ENCODE measurements at places on chromosomes 6 and 20.

- no peak for DNase-seq
These were observed 25.8 kb upstream of the PLCG1 start for GRCh38 chr20:41111578-41111951.

- DNase-seq, result no peak
These were observed 146.9 kb upstream of the SGK1 start for GRCh38 chr6:134464690-134465411.

DNA sequence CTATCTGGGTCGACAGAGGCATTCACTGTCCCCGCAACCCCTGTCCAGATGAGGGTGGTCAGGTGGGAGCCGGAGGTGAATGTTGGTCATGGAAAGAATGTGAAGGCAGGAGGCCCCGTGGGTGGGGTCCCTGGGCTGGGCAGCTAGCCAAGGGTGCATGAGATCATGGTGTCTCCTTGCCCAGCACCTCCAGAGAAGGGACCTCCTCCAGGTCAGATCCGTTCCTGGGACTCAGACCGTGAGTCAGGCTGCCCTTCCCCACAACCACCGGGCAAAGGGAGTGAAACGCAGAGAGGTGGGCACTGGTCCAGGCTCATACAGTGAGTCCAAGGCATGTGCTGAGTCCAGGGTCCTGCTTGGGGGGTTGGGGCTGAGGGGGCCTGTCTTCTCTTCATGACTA is 3.5 kb downstream of the FOXS1 start:
- no peak for DNase-seq

DNA sequence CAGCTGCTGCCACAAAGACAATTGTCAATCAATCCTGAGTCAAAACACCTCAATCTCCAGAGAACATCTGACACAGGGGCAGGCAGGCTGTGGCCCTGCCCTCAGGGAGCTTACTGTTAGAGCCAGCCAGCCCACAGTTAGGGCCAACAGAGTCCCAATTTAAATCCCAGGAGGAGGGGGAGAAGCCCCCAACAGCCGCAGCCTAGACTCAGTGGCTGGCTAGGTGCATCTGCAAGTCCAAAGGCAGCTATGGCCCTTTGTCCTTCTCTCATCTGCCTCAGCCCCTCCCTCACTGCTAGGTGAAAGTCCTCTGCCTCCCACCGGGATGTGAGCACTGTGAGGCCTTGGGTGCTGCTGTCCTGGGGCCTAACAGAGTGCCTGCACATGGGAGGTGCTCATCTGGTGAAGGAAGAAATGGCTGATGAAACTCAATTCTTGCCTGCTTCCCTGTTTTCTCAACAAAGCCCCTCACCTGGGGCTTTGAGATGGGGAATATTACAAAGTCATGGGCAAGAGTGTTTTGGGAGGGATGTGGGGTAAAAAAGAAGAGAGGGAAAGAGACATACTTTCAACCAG is 33.7 kb upstream of the VEGFA start:
- DNase-seq, result no peak

DNA sequence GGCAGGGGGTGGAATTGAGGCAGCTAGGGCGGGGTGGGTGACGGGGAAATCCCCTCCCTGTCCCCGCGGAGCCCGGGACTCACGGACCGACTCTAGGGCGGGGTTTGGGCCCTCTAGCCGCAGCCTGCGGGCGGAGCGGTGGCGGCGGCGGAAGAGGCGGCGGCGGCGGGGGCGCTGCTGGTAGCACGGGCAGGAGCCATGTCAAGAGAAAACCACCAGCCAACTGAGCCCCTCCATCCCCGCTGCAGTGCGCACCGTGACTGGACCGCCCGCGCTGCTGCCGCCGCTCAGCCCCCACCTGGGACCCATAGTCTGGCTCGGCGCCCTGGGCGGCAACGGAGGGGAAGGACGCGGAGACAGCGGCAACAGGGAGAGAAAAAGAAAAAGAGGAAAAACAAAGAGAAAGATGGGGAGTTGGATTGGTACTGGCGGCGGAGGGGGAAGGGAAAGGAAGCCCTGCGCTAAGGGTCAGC is 1.2 kb upstream of the C6orf62 start:
- DNase-seq, result no peak

DNA sequence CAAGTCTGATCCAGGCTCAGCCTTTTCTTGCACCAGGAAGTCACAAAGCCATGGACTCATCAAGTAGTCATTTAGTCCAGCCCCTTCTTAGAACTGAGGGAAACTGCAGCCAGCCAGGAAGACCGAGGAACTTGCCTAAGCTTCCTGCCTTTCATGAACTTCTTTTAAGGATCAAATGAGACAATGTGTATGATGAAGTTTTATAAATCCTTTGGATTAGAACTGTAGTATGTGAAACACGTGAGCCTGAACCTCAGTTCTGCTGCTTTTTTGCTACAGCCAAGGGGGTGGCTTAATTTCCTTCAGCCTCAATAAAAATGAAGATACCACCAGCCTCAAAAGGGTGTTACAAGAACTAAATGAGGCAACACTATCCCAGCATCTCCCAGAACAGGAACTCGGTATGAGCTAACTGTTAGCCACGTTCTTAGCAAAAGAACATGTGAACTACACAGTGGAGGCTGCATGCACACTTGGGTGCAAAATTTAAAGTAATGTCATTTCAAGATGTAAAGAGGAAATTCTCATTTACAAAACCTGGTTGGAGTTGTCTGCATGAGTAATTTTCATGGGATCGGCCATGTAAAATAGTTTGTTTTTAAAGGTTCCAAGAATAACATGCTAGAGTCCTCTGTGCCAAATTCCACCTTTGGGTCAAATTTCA is 76.0 kb upstream of the TBC1D7 start:
- no peak for DNase-seq

DNA sequence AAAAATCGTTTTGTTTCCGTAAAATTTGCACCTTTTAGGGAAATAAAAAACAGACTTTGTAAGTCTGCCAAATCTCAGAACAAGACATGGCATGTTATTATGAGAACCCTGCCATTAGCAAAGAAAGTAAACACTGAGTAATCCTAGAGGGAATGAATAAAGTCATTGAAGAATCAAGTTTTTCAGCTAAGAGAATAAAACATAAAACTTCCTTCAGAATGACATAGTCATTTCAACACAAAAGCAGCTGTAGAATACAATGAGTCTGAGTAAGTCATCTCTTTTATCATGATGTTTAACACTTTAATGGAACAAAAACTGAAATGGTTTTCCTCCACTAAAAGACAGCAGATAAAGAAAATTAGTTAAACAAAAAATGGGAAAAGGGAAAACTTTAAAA is 10.3 kb upstream of the DST start:
- DNase-seq, result no peak

DNA sequence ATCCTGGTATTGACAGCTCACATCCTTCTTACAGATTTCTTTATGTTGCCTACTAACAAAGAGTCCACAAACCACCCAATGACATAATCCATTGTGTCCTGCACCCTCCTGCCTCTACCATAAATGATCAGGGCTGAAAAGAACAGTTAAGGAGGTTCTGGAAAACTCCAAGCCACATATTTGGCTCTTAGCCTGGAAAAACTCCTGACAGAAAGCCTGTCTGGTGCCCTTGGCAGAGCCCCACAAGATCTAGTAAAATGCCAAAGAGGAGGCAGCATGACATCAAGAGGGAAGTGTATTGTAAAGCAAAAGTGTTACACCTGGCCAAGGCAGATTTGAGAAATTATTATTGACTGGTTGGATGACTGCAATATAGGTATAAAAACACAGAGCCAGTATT is 126.4 kb upstream of the VGLL2 start:
- DNase-seq, result no peak

DNA sequence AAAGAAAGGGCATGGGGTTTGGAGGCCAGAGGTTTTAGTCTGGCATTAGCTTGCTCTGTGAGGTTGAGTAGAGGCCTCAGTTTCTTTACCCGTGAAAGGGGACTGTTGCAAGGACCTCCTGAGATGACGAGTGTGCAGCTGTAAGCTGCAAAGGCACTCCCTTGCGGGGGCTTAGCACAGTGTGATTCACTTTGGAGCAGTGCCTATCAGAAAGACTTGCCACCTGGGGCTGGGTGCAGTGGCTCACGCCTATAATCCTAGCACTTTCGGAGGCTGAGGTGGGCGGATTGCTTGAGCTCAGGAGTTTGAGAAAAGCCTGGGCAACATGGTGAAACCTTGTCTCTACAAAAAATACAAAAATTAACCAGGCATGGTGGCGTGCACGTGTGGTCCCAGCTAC is 7.5 kb upstream of the BAK1 start:
- no peak for DNase-seq

DNA sequence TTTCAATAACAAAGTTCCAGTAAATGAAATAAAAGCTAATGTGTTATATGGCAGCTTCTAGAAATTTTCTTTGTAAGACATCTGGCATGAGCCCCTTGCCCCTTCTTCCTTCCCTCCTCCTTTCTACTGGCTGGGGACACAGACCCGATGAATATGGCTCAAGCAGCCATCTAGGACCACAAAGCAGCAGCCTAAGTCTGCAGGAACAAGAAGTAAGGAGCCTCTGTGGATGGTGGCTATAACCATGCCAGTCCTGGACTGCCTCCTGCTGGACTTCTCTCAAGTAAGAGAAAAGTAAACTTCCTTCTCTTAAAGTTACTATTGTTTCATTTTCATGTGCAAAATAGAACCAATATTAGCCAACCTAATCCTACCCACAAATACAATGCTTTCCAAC is 114.9 kb upstream of the DST start:
- DNase-seq, result no peak

- DNase-seq, result no peak
These were observed 707.0 kb downstream of the EPM2A start for GRCh38 chr6:145028144-145028818.

GRCh38 chr20:41482647-41483552 is 116.3 kb upstream of the EMILIN3 start:
- DNase-seq, result no peak

DNA sequence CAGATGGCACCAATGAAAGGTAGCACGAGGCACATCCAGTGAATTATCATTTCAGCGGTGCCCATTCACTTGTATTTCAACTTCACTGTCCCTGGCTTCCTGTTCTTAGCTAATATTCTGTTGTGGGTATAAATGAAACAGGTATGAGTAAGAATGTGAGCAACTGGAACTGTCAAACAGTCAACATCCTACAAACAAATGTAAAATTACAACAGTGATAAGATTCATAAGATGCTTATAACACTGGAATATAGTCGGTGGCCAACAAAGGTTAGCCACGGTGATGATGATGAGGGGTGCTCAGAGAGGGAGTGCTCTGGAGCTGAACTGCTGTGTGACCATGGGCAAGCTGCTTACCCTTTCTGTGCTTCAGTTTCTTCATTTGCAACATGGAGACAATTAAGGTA is 74.9 kb upstream of the TOX2 start:
- no peak for DNase-seq

- no peak for DNase-seq
These were observed 151.3 kb upstream of the SULF2 start for GRCh38 chr20:47936612-47937011.

DNA sequence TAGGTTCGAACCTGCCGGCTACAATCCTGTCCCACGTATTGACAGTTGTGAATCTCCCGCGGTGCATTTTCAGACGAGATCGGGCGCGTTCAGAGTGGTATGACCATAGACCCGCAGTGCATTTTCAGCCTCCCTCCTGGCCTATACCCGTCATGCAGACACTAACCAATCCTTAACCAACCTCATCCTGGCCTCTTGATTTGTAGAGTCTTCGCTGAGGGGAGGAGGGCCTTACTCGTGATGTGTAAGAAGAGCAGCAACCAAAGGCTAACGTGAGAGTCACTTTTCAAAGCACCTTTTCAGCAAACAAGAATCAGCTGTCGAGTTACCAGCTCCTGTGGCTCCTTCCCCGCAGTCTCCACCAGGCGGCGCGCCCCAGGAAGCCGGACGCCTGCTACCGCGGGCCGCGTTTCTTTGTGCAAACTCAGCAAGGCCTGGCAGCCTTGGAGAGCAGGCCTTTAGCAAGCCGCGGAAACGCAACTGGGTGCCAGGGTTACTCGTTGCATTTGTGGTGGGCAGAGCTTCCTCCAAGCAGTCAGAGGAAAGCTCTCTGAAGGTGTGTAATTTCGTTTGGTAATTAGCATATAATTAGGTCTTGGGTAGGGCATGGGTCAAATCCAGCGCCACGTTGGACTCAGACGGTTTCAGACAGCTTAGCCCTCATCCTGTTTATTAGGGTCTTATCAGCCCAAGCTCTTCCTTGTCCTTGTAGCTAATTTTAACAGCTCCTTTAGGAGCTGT is 139.8 kb downstream of the OR2B2 start:
- DNase-seq, result peak; percentile 39

GRCh38 chr6:12748815-12749521 is 32.4 kb downstream of the PHACTR1 start:
- no peak for DNase-seq

- DNase-seq, result no peak
These were observed 10.4 kb upstream of the BCAS4 start for GRCh38 chr20:50784464-50784863.

GRCh38 chr6:156345700-156346099 is 431.5 kb upstream of the ARID1B start:
- DNase-seq, result no peak

DNA sequence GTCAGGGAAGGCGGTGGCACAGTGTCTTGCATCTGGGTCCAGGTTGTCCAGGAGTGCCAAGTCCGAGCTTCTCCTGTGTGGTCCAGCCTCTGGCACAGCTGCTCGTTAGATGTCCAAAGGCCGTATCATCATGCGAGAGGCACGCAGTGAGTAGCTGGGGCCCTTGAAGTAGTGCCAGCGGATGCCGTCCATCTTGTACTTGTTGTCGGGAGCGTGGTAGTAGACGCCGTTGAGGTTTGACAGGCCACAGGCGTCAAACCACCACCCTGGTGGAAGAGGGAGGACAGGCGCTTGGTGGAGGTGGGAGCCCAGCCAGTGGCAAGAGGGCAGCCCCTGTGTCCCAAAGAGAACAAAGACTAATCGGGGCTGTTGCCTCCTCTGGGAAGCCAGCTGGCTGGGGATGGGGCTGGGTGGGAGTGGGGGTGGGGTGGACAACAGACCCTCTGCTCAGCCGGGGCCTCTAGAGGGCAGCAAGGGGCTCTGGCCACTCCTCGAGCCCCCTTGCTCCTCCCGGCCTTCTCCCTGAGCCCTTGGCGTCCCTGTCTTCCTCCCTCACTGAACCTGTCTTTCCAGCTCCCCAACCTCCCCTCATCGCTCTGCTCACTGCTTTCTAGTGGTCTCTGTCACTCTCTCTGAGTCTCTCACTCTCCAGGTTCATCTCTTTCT is 39.5 kb downstream of the FAM110A start:
- DNase-seq, result no peak

- DNase-seq, result no peak
These were observed 22.2 kb downstream of the ZNF831 start for GRCh38 chr20:59185809-59186208.

GRCh38 chr6:136007345-136007744 is 155.8 kb downstream of the PDE7B start:
- no peak for DNase-seq

GRCh38 chr6:31948753-31949413 is 3.0 kb downstream of the CFB start:
- no peak for DNase-seq

GRCh38 chr6:6712449-6713403 is 124.2 kb downstream of the LY86 start:
- DNase-seq, result peak; percentile 54

GRCh38 chr20:42173440-42173839 is 555.3 kb upstream of the CHD6 start:
- DNase-seq, result no peak

Data from anterior cingulate cortex (tissue), 58 donors.